ENCODE measurements at places on chromosomes 3 and 15. TPM values are rescaled to one million over a fixed set of nuclear protein-coding genes. Genes with fewer than 3 reads are reported as not detected.

- H3K27ac ChIP-seq: peak within 1 kb of the TSS; percentile 72
- peak within 1 kb of the TSS; percentile 84 for H3K4me3 ChIP-seq
- peak; percentile 81 for DNase-seq
- peaks cover 2% of the 10 kb centered on the region for H3K36me3 ChIP-seq
Observed at GRCh38 chr3:183252973-183253527, at the start of gene B3GNT5. Gene B3GNT5, plus strand, starts transcription at chr3:183253253. Its CDS starts 16,546 bp downstream, at chr3:183269799.

Gene ZPLD1
- total RNA-seq: not detected

GRCh38 chr3:68135067-68135466 lies 480.7 kb upstream of the SUCLG2 start:
- no peaks in the 10 kb centered on the region for H3K4me1 ChIP-seq
- H3K27ac ChIP-seq: no peak overlapping the region
- H3K4me3 ChIP-seq: no peak overlapping the region
- DNase-seq: no peak
- no peaks in the 10 kb centered on the region for H3K36me3 ChIP-seq
- H3K27me3 ChIP-seq: no peaks in the 10 kb centered on the region

Gene ZIC1
- not detected for total RNA-seq

DNA sequence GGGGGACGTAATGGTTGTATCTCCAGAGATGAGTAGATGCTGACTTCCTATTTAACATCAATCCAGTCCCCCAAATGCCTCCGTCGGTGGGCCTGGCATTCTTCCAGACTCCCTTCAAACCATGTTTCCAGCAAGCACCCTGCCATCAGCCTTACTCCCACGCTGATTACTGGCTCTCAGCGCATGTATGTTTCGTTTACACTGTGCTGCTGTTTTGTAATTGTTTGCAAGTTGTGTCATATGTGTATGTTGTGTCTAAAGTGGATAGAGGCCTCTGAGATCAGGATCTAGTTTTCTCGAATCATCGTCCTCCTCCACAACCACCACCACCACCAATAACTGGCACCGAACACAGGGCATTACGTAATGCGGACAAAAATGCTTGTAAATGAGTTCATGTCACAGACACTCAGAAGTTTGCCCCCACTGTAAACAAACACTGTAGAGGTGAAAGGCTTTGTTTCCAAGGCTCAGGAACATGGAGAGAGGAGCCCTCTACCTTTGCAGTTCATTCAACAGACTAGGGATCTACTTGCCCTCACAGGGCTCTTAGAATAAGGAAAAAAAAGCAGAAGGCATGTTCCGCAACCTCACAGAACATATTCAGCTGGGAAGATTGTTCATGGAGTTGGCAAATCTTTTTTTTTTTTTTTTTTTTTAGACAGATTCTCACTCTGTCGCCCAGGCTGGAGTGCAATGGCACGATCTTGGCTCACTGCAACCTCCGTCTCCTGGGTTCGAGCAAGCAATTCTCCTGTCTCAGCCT lies 46.1 kb upstream of the SEMA4B start:
- no peak for DNase-seq
- peaks cover 19% of the 10 kb centered on the region for H3K4me1 ChIP-seq
- no peaks in the 10 kb centered on the region for H3K36me3 ChIP-seq
- H3K4me3 ChIP-seq: no peak overlapping the region

GRCh38 chr3:46492890-46493547 lies 4.8 kb upstream of the RTP3 start:
- H3K27ac ChIP-seq: no peak overlapping the region
- H3K4me3 ChIP-seq: no peak overlapping the region
- peaks cover 11% of the 10 kb centered on the region for H3K27me3 ChIP-seq

DNA sequence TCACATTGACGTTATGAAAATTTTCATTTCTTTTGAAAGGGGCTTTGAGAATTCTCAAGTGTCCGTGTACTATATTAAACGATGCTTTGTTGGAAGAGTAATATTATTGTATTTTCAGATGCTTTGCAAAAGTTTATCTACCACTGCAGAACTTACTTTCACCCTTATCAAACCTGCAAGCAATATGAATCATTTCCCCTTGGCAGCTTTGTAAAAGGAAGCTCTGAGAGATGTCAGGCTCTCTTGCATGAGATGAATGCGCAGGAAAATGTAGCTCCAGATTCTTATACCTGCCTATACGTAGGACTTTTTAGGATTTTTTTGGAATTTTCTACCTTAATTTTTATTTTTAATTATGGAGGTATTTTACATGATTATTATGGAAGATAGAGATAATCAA lies 34.5 kb downstream of the GPD1L start:
- no peaks in the 10 kb centered on the region for H3K27me3 ChIP-seq
- H3K4me3 ChIP-seq: no peak overlapping the region
- DNase-seq: no peak
- H3K36me3 ChIP-seq: peaks cover 12% of the 10 kb centered on the region
- peaks cover 21% of the 10 kb centered on the region for H3K4me1 ChIP-seq

DNA sequence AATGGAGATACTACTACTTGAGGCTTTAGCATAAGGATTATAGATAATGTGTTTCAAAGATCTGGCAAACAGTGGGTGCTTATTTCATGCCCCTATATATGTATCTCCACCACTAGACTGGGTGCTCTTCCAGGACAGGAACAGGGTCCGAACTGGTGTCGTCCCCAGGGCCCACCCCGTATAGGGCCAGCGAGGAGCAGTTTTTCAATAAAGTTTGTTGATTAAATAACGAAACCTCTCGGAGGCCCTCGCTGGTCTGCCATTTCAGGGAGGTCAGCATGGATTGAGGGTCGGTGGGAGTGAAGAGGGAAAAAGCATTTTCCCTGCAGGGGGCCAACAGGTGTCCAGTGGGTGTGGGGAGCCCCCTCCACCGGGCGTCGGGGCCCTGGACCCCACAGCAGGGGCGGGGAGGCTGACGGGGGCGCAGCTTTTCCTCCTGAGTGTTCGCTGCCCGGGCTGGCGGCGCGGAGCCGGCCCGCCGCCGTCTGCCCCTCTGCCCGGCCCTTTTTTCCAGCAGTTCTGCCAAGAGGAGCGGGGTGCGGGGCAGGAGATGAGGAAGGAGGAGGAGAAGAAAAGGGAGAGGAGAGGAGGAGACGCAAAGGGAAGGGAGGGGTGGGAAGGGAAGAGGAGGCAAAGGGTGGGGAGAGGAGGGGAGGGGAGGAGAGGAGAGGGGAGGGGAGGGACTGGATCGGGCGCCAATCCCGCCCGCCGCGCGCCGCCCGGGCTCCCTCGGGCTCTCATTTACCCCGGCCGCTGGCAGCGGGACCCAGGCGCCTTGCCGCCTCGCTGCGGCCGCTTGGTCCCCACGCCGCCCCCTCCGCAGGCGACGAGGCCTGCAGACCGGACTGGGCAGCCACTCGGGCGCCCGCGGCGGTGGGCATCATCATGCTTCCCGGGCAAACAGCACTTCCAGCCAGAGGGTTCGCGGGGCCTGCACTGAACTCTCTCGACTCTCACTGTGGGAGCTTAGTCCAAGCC lies 66.3 kb downstream of the ISG20 start:
- peaks cover 6% of the 10 kb centered on the region for H3K4me1 ChIP-seq
- H3K27ac ChIP-seq: no peak overlapping the region
- no peak for DNase-seq
- peak overlapping the region; percentile 65 for H3K4me3 ChIP-seq
- H3K36me3 ChIP-seq: no peaks in the 10 kb centered on the region

Gene CASR
- not detected for total RNA-seq

DNA sequence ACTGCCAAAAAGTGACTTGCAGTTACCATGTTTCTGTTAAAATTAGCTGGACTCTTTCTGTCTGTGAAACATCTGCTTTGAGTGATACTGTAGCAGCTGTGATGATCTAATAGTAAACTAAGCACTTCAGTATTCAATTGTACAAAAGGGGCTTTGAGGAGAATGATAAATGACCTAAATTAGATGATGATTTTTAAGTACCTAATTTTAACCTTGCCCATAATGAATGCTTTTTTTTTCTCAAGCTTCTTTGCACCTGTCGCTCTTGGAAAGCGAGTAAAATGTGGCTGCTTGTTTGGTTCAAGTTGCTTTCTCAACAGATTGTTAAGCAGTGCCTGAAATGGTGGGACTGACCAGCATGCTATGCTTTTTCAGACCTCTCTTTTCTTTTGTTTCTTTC lies 752.3 kb downstream of the EPHA3 start:
- no peak overlapping the region for H3K4me3 ChIP-seq
- no peaks in the 10 kb centered on the region for H3K36me3 ChIP-seq
- no peaks in the 10 kb centered on the region for H3K27me3 ChIP-seq
- H3K4me1 ChIP-seq: no peaks in the 10 kb centered on the region
- no peak overlapping the region for H3K27ac ChIP-seq
- DNase-seq: no peak

Gene RPL35A
- total RNA-seq: 1,372 TPM

Gene LOXL1
- total RNA-seq: 0.49 TPM

GRCh38 chr3:49153349-49153912 lies 12.7 kb downstream of the CCDC71 start:
- DNase-seq: no peak
- H3K36me3 ChIP-seq: no peaks in the 10 kb centered on the region
- H3K27ac ChIP-seq: no peak overlapping the region
- H3K4me3 ChIP-seq: no peak overlapping the region

GRCh38 chr15:56805466-56806147 lies 72.3 kb upstream of the ZNF280D start:
- DNase-seq: peak; percentile 47
- peaks cover 6% of the 10 kb centered on the region for H3K4me1 ChIP-seq
- H3K27ac ChIP-seq: no peak overlapping the region
- no peak overlapping the region for H3K4me3 ChIP-seq
- peaks cover 2% of the 10 kb centered on the region for H3K27me3 ChIP-seq

Gene VGLL3
- total RNA-seq: not detected

DNA sequence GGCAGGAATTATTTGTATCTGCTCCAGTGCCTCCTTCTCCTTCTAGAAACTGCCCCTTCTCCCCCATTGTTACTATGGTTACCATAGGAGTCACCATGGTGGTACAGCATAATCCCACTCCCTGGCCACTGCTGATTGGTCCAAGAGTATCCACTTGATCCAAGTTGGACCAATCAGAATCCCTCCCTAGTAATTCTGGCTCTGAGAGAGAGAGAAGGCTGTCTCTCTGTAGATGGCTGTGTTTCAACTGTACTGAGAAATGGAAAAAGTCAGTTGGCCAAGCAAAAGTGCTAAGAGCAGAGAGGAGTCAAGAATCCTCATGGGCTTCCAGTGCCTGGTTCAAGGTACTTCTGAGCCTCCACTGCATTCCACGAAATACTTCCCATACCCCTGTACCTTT lies 120.6 kb upstream of the SPATA12 start:
- no peak overlapping the region for H3K27ac ChIP-seq
- H3K4me3 ChIP-seq: no peak overlapping the region
- H3K36me3 ChIP-seq: peaks cover 3% of the 10 kb centered on the region
- H3K27me3 ChIP-seq: no peaks in the 10 kb centered on the region
- no peak for DNase-seq

Gene GABRR3
- total RNA-seq: 0.05 TPM

- H3K27me3 ChIP-seq: no peaks in the 10 kb centered on the region
- peaks cover 41% of the 10 kb centered on the region for H3K4me1 ChIP-seq
- H3K4me3 ChIP-seq: no peak overlapping the region
- H3K36me3 ChIP-seq: peaks cover 7% of the 10 kb centered on the region
- DNase-seq: no peak
Observed at GRCh38 chr3:187832202-187832601, 86.9 kb upstream of the BCL6 start.

Gene TRPC1
- 1.7 TPM for total RNA-seq

Gene TMEM266
- total RNA-seq: not detected

Gene PPP1R14D
- not detected for total RNA-seq

- H3K27me3 ChIP-seq: peaks cover 5% of the 10 kb centered on the region
- H3K36me3 ChIP-seq: no peaks in the 10 kb centered on the region
- H3K4me3 ChIP-seq: no peak overlapping the region
- no peaks in the 10 kb centered on the region for H3K4me1 ChIP-seq
- DNase-seq: no peak
- no peak overlapping the region for H3K27ac ChIP-seq
Observed at GRCh38 chr15:38168467-38169070, 84.1 kb upstream of the SPRED1 start.

GRCh38 chr3:117248153-117248552 lies 538.6 kb downstream of the TUSC7 start:
- H3K36me3 ChIP-seq: no peaks in the 10 kb centered on the region
- H3K27me3 ChIP-seq: no peaks in the 10 kb centered on the region
- no peaks in the 10 kb centered on the region for H3K4me1 ChIP-seq
- no peak for DNase-seq

Gene NRG4
- total RNA-seq: not detected

- peaks cover 4% of the 10 kb centered on the region for H3K27me3 ChIP-seq
- no peak for DNase-seq
- no peaks in the 10 kb centered on the region for H3K4me1 ChIP-seq
- H3K27ac ChIP-seq: no peak overlapping the region
- H3K4me3 ChIP-seq: no peak overlapping the region
Observed at GRCh38 chr3:61913701-61914100, 352.3 kb downstream of the PTPRG start.

DNA sequence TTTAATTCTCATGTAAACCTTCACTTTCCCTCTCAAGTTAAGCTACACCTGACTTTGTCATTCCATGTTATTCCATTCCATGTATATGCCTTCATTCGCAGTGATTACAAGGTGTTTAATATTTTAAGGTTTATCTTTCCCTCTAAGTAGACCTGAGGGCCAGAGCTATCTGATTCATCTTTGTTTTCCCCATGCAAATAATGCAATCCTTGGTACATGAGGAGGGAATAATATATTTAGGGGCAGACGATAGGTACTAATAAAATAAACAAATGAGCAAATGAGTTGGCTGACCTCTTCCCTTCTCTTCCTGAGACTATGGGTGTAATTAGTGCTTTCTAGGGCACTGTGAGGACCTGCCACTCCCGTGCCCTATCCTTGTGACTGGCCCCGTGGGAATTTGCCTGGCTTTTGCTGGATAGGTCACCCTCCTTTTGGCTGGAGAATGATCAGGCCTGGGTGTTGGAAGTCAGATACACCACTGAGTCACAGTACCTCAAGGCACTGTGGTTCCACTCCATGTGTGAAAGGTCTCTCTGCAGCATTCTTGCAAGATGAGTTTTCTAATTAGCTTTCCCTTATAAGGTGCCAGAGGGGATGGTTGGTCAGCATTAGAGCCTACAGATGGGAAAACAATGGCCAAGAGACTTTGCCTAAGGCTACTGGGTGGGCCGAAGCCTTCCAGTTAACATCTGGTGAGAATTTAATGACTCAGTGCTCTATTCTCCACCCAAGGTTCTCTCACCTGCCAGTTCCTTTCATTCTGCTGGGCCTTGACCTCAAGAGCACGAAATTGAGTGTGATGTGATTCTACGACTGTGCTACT lies 183.2 kb downstream of the P3H2 start:
- H3K4me3 ChIP-seq: no peak overlapping the region
- no peaks in the 10 kb centered on the region for H3K27me3 ChIP-seq
- DNase-seq: no peak

DNA sequence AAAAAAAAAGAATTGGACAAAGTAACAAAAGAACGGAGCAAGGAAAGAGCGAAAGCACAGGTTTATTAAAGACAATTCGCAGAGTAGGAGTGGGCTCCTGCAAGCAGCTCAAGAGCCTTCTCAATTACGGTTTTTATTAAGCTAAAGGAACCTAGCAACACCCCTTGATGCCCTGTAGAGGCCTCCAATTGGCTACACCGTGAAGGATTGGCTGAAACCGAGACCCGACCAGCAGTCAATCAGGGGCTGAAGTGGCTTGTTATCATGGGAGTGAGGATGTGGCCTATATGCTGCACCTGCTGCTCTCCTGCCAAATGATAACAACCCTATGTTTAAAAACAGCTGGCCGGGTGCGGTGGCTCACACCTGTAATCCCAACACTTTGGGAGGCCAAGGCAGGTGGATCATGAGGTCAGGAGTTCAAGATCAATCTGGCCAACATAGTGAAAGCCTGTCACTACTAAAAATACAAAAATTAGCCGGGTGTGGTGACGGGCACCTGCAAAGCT lies 20.4 kb upstream of the AP3B2 start:
- H3K36me3 ChIP-seq: peaks cover 5% of the 10 kb centered on the region
- DNase-seq: no peak
- no peaks in the 10 kb centered on the region for H3K4me1 ChIP-seq
- H3K27ac ChIP-seq: no peak overlapping the region

- no peak overlapping the region for H3K4me3 ChIP-seq
- no peak overlapping the region for H3K27ac ChIP-seq
- no peaks in the 10 kb centered on the region for H3K4me1 ChIP-seq
- H3K27me3 ChIP-seq: no peaks in the 10 kb centered on the region
Observed at GRCh38 chr15:97806766-97807165, 153.7 kb upstream of the ARRDC4 start.
